ENCODE measurements at places on chromosomes 3 and 15. TPM values are rescaled to one million over a fixed set of nuclear protein-coding genes. Genes with fewer than 3 reads are reported as not detected.

MITF gene
- 43.8 TPM for total RNA-seq

RGMA gene
- 16.5 TPM for total RNA-seq

B3GALNT1 gene
- 5.9 TPM for total RNA-seq

GRCh38 chr3:127744253-127744815 is 71.6 kb downstream of the ABTB1 start:
- no peak for DNase-seq

DNA sequence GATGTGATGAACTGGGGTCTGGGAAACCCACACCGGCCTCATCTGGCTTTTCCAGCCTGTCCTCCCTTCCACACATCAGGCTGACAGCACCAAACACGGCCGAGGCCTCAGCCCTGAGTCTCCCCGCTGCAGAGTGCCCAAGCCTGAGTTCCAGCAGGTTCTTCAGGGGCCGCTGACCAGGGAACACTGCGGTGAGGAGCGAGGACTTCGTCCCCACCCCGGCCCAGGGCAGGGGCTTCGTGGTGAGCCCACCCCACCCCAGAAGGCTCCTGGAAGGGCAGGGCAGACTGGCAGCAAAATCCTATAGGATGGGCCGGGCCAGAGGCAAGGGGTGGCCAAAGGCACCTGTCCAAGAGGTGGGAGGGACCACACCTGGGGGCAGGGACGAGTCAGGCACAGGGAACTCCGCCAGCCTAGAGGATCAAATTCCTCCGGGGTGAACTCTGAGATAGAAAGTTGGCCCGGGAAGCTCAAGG is at the start of gene SLC51A:
TSS of gene SLC51A (plus strand) at position 446 of the 476 bp plus-strand sequence. CDS start 179 bp downstream, outside the sequence.
- DNase-seq, result no peak

- no peak for DNase-seq
Observed at GRCh38 chr3:125055331-125055912, 375 bp downstream of the HEG1 start.

- DNase-seq, result no peak
Observed at GRCh38 chr3:144375088-144375487, 403.5 kb downstream of the DIPK2A start.

DNA sequence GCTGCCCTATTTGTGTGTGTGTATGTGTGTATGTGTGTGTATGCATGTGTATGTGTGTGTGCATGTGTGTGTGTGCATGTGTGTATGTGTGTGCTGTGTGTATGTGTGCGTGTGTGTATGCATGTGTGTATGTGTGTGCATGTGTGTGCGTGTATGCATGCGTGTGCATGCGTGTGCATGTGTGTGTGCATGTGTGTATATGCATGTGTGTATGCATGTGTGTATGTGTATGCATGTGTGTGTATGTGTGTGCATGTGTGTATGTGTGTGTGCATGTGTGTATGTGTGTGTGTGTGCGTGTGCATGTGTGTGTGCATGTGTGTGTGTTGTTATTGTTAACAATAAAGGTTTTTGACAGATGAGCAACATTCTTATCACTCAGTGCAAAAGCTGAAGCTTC is 110.8 kb upstream of the HES1 start:
- no peak for DNase-seq

DNA sequence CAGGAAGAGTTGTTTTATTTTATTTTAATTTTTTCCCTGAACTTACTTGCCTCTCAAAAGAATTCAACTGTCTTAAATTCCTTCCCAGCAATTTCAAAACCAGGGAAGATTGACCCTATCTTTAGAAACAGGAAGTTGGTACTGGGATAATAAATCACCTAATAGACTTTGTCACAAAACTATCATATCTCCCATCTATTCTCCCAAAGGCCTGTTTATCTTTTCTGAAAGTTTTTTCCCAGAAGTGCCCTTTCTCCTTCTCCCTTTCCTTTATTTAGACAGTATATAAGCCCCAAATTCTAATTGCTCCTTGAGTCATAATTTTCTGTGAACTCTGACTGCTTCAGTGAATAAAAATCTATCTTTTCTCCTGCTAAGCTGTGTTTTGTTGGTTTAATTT is 2.9 kb upstream of the RNF7 start:
- no peak for DNase-seq

Measured in mesenteric fat pad (tissue), 1 donor.